Effector CD8-positive, alpha-beta T cell (primary cell): ENCODE measurements at places on chromosomes 12 and 14.
A peak's percentile ranks its signal among the peaks of the same experiment; 100 is the strongest.

GRCh38 chr14:47660158-47660557 lies 15.2 kb downstream of the MDGA2 start:
- no peak for DNase-seq

GRCh38 chr14:38207377-38207735 lies 348 bp upstream of the SSTR1 start:
- DNase-seq: no peak

DNA sequence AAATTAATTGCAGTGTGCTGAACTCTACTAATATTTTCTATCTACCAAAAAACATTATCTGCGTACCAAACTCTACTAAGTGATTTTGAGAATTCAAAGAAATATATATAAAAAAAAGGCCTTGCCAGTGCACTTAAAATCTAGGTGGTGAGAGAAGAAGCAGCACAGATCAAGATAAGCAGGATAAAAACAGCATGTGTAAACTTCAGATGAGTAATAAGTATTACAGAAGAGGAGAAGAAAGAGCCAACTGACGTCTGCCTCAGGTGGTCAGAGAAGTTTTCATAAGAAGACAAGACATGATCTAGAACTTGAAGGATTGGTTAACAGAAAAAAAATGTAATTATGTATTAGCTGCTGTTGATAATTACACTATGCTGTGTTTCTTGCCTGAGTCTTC lies 166.4 kb downstream of the DUSP6 start:
- DNase-seq: no peak

DNA sequence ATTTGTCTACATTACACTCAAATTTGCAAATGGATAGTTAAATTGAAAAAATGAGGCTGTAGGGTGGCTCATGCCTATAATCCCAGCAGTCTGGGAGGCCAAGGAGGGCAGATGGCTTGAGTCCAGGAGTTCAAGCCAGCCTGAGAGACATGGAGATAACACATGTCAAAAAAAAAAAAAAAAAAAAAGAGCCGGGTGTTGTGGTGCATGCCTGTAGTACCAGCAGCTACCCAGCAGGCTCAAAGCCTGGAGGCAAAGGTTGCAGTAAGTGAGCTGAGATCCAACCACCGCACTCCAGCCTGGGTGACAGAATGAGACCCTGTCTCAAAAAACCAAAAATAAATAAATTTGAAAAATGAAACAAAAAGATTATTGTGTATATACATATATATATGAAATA lies 119.9 kb upstream of the MGAT4C start:
- DNase-seq: no peak

DNA sequence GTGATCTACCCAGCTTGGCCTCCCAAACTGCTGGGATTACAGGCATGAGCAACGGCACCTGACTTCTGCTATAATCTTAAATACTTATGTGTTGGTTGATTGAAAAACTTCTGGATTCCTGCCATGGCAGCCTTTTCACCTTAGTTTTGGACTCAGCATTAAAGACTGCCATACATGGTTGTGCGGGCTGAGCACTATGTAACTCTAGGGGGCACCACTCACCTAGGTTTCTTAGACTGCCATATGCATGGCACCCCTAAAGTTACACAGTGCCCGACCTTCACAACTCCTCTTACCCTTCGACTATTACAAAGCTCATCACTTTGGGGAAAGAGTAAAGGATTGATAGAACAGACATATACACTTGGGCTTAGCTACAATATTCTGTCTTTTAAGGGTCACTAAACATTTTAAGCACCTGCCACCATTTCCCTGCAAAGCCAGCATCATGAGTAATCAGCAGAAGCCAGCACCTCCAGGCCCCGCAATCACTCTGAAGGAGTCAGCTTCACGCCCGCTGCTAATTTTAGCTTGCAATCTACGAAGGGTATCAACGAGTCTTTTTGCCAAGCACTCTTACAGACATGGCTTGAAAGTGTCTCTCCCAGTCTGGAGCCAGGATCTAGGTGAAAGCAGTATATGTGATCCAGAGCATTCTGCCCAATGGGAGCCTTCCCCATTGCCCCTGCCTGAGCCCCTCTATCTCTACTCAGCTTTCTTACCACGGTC lies 59.8 kb downstream of the SUDS3 start:
- no peak for DNase-seq

DNA sequence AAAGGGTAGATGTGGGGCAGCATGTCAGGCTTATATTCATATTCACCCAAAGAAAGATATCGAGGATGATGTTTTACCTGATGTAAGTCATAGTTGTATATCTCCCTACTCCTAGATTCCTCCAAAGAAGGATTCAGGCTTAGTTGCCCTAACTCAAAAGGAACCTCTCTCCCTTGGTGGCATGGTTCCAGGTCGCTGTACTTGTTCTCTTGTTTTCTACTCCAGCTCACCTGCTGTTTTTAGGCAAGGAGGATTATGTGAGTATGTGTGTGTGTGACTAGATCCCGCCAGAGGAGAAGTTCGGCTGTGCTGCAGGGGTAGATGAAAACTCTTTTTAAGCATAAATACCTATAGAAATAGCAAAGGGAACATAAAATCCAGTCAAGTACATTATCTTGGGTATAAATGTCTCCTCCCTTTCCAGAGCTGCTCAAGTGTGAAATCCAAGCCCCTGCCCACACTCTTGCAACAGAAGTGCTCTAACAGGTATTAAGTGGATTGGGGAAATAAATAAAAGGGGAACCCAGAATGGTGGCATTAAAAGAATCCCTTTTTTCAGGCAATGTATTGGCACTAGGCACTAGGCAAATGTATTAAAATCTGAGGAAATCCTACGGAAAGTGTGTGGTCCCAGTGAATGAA lies 375.7 kb downstream of the ZFP36L1 start:
- DNase-seq: no peak

- DNase-seq: no peak
These were observed 72.3 kb downstream of the SLC4A8 start for GRCh38 chr12:51496895-51497294.

DNA sequence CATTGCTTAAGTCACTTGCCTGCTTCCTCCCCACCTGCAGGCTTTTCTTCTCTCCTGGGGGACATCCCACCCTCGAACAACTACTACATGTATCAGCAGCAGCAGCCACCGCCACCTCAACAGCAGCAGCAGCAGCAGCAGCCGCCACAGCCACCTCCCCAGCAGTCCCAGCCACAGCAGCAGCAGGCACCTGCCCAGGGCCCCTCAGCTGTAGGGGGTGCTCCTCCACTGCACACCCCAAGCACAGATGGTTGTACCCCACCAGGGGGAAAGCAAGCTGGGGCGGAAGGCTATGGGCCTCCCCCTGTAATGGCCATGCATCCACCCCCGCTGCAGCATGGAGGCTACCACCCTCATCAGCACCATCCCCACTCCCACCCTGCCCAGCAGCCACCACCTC lies 15.3 kb downstream of the FOXJ2 start:
- no peak for DNase-seq

DNA sequence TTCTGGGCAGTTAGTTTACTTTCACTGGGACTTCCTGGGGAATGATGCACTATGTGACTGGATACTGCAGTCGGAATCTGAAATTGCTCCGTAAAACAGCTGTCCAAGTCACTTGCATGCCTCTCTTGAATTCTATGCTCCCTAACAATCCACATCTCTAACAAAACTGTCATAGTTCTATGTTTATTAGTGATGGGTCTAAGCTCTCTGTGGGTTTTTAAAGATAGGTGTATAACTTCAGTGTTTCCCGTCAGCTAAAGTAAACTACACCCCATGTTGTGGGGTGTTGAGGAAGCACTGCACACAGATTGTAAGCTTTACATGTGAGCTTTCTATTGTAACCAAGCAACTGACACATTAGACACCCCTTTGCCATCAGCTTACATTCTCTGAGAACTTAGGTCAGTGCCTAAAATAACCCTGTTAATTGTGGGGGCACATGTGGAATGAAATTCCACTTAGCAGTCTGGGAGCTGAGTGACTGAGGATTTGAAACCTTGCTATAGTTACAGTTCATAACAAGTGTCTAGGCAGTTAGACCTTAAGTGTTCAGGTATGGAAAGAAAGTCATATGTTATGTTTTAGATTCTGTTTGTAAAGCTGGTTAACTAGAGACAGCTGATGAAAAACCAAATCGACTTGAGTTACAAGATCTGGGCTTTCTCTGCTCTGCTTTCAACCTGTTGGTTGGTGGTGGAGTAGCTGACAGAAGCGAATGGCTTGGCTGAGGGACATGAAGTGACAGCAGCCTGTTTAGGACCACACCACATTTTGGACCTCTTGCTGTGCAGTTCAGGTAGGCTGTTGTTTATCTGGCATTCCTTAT lies 165.7 kb downstream of the AKAP6 start:
- DNase-seq: no peak

DNA sequence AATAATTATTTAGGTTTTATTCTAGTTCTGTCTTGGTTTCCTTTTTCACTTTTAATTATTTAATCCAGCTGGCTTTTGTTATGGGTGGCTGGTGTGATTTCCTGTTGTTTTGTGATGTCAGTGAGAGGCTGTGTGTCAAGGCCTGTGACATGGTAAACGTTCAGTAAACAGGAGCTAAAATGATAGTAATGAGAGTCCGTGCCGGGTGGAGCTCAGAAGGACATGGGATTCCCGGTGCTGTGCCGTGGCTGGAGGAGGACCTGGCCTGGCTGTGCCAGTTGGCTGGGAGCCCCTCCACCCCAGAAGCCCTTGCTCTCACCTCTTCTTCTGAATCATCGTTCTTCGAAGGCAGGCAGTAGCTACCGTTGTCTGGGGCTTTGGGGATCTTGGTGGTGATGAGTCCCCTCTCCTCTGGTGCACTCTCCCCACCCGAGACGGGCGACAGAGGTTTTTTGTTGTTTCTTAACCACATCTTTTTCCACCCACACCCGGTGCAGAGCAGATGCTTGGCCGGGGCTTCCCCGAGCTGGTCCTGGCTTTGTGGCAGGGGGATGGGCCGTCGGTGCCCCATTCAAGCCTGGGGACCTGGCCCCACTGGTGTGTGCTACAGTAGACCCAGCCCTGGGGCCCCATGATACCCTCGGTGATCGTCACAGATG lies 29.1 kb downstream of the SH2B3 start:
- peak; percentile 58 for DNase-seq

DNA sequence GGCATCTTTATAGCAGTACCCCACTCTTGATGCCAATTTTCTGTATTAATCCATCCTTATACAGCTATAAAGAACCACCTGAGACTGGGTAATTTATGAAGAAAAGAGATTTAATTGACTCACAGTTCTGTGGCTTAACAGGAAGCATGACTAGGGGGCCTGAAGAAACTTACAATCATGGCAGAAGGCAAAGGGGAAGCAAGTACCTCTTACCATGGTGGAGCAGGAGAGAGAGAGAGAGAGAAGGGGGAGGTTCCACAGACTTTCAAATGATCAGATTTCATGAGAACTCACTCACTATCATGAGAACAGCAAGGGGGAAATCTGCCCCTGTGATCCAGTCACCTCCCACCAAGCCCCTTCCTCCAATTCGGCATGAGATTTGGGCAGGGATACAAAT lies 84.4 kb downstream of the SLC24A4 start:
- DNase-seq: no peak

DNA sequence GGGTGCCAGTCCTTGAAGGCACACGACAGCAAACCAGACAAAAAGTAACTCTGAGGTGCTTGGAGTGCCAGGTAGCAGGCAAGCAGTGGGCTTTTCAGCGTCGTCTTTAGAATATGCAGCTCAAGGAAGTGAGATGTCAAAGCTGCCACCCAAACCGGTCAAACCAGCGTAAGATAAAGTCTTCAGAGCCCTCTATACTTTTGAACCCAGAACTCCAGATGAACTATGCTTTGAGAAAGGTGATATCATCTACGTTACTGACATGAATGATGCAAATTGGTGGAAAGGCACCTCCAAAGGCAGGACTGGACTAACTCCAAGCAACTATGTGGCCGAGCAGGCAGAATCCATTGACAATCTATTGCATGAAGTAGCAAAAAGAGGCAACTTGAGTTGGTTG lies 95.9 kb downstream of the TBX3 start:
- no peak for DNase-seq

GRCh38 chr12:69897744-69898143 lies 72.7 kb downstream of the MYRFL start:
- DNase-seq: no peak

GRCh38 chr14:51357250-51357649 lies 117.2 kb downstream of the TMX1 start:
- no peak for DNase-seq

GRCh38 chr14:50590464-50590863 lies 30.5 kb downstream of the ATL1 start:
- no peak for DNase-seq

DNA sequence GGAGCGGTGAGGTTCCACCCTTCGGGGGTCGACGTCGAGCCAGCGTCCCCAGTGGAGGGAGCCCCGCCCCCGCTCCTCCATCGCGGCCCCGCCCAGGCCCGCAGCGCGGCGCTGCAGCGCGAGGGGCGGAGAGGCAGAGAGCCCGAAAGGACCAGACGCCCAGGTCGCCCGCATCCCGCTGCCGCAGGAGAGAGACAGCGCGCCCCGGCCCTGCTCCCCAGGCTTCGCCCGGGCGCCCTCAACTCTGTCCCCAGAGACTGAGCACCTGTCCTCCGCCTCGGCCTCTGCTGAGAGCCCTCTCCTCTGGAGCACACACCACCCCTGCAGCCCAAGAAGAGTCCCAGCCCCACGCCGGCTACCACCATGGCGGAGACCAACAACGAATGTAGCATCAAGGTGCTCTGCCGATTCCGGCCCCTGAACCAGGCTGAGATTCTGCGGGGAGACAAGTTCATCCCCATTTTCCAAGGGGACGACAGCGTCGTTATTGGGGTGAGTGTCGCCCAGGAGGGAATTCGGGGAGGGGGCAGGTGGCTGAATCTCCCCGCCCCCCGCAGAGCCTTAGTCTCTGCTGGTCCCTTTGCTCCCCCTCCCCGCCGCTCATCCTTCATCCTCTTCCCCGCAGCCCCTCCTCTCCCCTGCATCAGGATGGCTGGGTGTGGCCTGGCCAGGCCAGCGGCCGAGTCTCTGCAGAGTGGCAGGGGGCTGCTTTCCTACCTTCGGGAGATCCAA lies at the start of gene KIF5A:
KIF5A (plus strand) TSS at position 136 of the 732 bp plus-strand sequence; CDS start at position 364, 228 bp downstream.
- DNase-seq: peak; percentile 45

GRCh38 chr14:51680031-51680430 lies 28.3 kb downstream of the FRMD6 start:
- no peak for DNase-seq

DNA sequence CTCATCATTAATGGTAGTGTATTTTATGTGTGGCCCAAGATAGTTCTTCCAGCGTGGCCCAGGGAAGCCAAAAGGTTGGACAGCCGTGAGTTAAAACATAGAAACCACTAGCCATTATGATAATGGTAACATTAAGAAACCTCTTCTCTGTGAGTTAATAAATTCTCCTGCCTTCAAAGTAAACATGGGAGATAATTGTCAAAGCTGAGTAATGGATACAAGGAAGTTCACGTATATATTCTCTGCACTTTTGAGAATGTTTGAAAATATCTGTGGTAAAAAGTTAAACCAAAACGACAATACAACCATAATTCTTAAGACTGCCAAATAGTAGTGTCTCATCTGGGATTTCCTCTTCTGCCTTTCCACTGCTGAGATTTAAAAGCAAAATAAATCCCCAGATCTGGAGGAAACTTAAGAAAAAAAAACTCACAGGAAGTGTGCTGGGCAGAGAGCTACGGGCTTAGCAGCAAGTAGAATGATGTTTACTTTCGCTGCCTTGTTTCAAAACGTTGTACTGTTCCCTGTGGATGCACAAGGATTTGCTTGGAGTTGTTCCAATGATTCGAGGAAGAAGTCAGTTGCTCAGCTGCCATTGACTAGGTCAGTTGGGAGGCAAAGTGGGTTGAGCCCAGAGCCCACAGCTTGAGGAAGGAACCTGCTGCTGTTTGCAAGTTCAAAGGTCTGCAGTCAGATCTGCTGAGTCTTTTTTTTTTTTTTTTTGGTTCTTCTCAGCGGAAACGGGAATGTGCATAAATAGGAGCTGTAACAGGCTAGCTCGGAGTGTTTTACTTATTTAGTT lies 1.7 kb downstream of the TPCN1 start:
- DNase-seq: peak; percentile 4

GRCh38 chr12:5094986-5095385 lies 51.3 kb downstream of the KCNA5 start:
- no peak for DNase-seq
